Chondrocyte (in vitro differentiated cells): ENCODE measurements at places on chromosomes 7 and 10.
A peak's percentile ranks its signal among the peaks of the same experiment; 100 is the strongest.

DNA sequence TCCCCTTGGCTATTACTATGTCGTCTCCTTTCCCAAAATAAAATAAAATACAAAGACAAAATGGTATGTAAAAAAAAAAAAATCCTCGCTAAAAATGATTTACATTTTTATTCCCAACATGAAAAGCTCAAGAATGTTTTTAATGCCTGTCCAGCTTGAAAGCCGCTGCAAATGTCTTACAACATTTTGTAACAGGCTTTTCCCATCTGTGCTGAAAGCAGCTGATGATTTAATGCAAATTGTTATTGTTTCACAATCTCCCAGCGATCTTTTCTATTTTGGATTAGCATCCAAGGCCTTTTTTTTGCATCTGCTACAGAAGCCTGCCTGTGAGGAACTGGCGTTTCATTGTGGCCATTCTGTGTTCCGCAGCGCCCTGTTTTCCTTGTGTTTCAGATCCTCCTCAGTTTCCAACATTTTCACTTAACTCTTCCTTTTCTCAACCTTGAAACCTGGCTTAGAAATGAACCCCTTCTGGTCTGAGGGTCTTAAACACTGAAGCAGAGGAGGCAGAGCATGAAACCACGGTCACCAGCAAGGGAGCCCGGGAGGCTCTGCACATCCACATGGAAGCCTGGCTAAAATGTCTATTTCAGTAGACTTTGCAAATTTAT, 712.1 kb downstream of the PARD3 start:
- H3K4me1 ChIP-seq = peaks cover 19% of the 10 kb centered on the region
- H3K27me3 ChIP-seq = no peaks in the 10 kb centered on the region
- no peak overlapping the region for H3K4me3 ChIP-seq
- H3K27ac ChIP-seq = no peak overlapping the region

DNA sequence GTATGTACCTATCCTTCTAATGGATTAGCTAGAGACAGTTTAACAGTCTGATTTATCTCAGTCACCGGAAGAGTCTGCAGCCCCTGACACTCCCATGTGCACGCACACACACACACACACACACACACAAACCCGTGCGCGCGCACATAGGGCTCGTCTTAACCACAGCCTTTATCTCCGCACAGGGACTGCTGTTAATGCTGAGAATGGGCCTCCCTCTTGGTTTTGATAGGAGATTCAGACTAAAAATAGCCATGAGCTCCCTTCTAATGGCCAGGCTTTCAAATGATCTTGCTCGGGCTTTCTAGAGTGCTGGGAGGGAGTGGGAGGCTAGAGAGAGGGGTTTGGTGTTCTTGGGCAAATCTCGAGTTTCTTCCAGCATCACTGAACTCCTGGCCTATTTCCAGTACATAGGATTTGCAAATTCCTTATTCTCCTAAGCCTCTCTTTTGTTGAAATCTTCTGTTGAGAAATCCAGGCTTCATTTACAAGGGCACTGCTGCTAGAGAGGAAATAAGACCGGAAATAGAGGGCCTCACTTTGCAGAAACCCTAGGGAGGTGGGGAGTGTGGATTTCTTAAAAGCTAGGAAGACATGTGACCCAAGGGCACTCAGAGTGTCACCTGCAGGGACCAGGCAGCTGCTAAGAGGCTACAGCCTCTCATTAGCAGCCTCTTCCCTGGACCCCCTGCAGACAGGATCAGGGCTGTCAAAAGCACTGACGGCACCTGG, 2.4 kb downstream of the TMEM72 start:
- no peak overlapping the region for H3K4me3 ChIP-seq
- DNase-seq = no peak
- peaks cover 2% of the 10 kb centered on the region for H3K36me3 ChIP-seq
- peaks cover 20% of the 10 kb centered on the region for H3K4me1 ChIP-seq

- H3K27ac ChIP-seq = no peak overlapping the region
- no peaks in the 10 kb centered on the region for H3K27me3 ChIP-seq
- DNase-seq = no peak
- H3K4me1 ChIP-seq = peaks cover 10% of the 10 kb centered on the region
Observed at GRCh38 chr10:47047577-47048525, 136.6 kb downstream of the PTPN20 start.

- no peak overlapping the region for H3K4me3 ChIP-seq
- peak; percentile 70 for DNase-seq
- no peaks in the 10 kb centered on the region for H3K36me3 ChIP-seq
- no peak overlapping the region for H3K27ac ChIP-seq
- H3K27me3 ChIP-seq = peaks cover 4% of the 10 kb centered on the region
Observed at GRCh38 chr7:129771201-129771927, 159.8 kb downstream of the NRF1 start.
